ENCODE measurements at places on chromosomes 16 and 17. TPM values are rescaled to one million over a fixed set of nuclear protein-coding genes. Genes with fewer than 3 reads are reported as not detected.

- peak overlapping the region; percentile 55 for H3K4me3 ChIP-seq
- H3K4me1 ChIP-seq = peaks cover 10% of the 10 kb centered on the region
- peak overlapping the region; percentile 59 for H3K27ac ChIP-seq
- DNase-seq = peak; percentile 67
- H3K36me3 ChIP-seq = no peaks in the 10 kb centered on the region
Measured at GRCh38 chr17:74981979-74982662, 5.3 kb upstream of the CDR2L start.

DNA sequence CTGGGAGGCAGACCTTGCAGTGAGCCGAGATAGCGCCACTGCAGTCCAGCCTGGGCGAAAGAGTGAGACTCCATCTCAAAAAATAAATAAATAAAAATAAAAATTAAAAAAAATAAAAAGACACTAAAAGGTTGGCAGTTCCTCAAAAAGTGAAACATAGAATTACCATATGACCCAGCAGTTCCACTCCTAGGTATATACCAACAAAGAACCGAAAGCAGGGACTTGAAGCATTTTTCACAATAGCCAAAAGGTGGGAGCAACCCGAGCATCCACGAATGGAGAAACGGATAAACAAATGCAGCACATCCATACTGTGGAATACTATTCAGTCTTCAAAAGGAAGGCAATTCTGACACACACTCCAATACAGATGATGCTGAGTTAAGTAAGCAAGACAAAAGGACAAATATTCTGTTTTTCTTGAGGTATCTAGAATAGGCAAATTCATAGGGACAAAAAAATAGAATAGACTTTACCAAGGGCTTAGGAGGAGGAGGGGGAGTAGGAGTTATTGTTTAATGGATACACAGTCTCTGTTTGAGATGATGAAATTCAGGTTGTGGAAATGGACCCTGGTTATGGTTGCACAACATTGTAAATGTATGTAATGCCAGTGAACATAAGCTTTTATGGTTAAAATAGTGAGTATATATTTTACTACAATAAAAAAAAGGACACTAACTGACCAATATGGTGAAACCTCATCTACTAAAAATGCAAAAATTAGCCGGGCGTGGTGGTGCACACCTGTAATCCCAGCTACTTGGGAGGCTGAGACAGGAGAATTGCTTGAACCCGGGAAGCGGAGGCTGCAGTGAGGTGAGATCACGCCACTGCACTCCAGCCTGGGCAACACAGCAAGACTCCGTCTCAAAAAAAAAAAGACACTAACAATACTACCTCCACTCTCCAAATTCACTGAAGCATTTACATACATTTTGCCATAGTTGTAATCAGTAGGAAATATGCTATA, 27.0 kb upstream of the SLC35B1 start:
- H3K27me3 ChIP-seq = no peaks in the 10 kb centered on the region
- peaks cover 65% of the 10 kb centered on the region for H3K4me1 ChIP-seq
- H3K36me3 ChIP-seq = peaks cover 5% of the 10 kb centered on the region
- no peak for DNase-seq
- no peak overlapping the region for H3K4me3 ChIP-seq
- H3K27ac ChIP-seq = peak overlapping the region; percentile 98

GRCh38 chr17:47305302-47305923, 18.3 kb upstream of the EFCAB13 start:
- peaks cover 8% of the 10 kb centered on the region for H3K4me1 ChIP-seq
- no peak overlapping the region for H3K4me3 ChIP-seq
- no peak for DNase-seq
- H3K27ac ChIP-seq = no peak overlapping the region

GRCh38 chr17:68704871-68705713, 103.9 kb upstream of the FAM20A start:
- H3K27me3 ChIP-seq = peaks cover 12% of the 10 kb centered on the region
- no peak overlapping the region for H3K27ac ChIP-seq
- no peak for DNase-seq
- no peak overlapping the region for H3K4me3 ChIP-seq

DNA sequence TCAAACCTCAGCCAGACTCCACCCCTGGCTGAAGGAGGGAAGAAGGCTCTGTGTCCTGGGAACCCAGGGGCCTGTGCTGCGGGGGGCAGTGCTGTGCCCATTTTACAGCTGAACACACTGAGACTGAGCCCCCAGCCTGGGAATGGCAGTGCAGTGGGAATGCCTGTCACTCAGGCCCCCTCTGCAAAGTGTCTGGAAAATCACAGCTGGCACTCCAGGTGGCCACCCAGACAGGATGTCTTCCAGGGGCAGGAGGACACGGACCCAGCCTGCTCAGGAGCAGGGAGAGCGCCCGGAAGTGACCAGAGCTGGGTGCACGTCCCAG, 32.6 kb downstream of the ZNF469 start:
- no peak overlapping the region for H3K27ac ChIP-seq
- peaks cover 44% of the 10 kb centered on the region for H3K27me3 ChIP-seq
- no peaks in the 10 kb centered on the region for H3K4me1 ChIP-seq
- no peak overlapping the region for H3K4me3 ChIP-seq
- no peak for DNase-seq
- no peaks in the 10 kb centered on the region for H3K36me3 ChIP-seq

GRCh38 chr17:57455063-57455914, 199.0 kb downstream of the MSI2 start:
- peak overlapping the region; percentile 44 for H3K27ac ChIP-seq
- DNase-seq = no peak
- H3K4me1 ChIP-seq = peaks cover 20% of the 10 kb centered on the region
- H3K4me3 ChIP-seq = no peak overlapping the region
- H3K36me3 ChIP-seq = no peaks in the 10 kb centered on the region

DNA sequence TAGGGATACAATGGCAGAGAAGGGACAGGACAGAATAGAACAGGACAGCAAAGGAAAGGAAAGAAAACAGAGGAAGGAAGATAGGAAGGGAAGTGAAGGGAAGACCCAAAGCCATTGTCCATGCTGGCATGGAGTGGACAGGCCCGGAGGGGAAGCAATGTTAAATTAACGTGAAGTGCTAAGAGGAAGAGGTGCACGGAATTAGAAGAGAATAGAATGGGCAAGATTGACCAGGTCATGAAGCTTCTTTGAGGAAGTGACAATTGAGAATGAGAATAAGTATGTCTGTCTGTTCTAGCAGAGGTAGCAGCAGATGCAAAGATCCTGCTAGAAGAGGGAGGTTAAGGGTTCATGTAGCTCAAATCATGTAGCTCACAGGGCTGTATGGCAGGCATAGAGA, 117.2 kb downstream of the MAF start:
- DNase-seq = no peak
- no peaks in the 10 kb centered on the region for H3K36me3 ChIP-seq
- H3K27me3 ChIP-seq = peaks cover 5% of the 10 kb centered on the region
- H3K27ac ChIP-seq = no peak overlapping the region
- H3K4me3 ChIP-seq = no peak overlapping the region

Gene NLGN2
- total RNA-seq = 8.7 TPM

GRCh38 chr16:71421911-71422310, 19.9 kb downstream of the TLE7 start:
- H3K27ac ChIP-seq = no peak overlapping the region
- peaks cover 13% of the 10 kb centered on the region for H3K4me1 ChIP-seq
- no peaks in the 10 kb centered on the region for H3K36me3 ChIP-seq
- no peak for DNase-seq
- peaks cover 57% of the 10 kb centered on the region for H3K27me3 ChIP-seq

DNA sequence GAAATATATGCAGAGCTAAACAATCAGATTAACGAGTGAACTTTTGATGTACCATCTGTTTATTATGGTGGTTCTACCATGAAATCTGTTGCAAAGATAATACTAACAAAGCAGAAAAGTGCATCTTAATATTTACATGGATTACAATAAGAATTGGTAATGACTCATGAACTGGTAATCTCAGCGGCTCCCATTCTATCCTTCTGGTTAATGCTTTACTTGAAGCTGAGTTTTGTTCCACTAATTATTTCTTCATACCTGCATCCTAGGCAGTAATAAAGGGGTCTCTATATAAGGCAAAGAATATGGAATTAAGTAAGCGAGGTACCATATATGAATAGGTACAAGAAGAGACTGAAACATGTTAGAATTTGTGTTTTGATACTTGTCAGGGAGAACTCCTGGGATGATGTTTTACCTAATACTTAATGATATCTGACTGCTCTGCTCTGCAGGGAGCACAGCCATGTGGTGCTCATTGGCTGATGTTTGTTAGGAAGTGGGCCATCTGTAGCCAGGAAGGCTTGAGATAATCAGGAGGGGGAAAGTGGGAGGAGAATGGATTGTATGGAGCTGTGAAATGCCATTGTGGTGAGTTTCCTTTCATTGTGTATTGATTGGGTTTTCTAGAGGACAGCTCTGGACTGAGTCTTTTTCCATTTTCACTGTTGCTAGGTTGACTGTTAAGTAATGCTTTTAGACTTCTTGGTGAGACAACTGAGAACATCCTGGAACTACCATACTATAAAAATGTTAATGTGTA, 52.6 kb downstream of the MAP2K6 start:
- H3K4me1 ChIP-seq = no peaks in the 10 kb centered on the region
- H3K27ac ChIP-seq = no peak overlapping the region
- H3K27me3 ChIP-seq = no peaks in the 10 kb centered on the region
- no peak overlapping the region for H3K4me3 ChIP-seq
- H3K36me3 ChIP-seq = no peaks in the 10 kb centered on the region
- no peak for DNase-seq

DNA sequence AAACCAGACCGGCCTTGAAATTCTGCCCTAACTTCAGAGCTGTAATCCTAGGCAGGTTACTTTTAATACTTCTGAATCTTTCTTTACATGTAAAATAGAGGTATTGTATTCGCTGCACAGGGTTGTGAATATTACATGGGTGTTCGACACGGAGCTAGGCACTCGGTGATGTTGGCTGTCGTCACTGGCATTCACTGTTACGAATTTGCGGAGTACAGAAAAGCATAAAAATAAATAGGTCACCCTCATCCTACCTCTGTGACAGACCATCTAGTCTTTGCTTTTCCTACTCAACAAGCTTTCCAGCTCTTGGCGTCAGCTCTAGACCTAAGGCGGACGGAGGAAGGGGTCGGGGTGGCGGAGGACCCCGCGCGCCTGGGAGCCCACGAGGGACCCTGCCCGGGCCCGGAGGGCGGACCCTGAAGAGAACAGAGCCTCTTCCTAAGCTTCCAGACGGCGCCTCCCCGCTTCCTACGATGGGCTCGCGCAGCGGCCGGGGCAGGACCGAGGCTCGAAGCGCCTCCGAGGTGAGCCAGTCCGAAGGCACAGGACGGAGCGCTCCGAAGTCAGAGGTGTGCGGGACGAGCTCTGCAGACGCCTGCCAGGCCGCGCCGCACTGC, 879 bp upstream of the SPG7 start:
- peak overlapping the region; percentile 76 for H3K27ac ChIP-seq
- no peaks in the 10 kb centered on the region for H3K27me3 ChIP-seq
- DNase-seq = no peak
- H3K4me3 ChIP-seq = peak overlapping the region; percentile 63
- H3K36me3 ChIP-seq = peaks cover 20% of the 10 kb centered on the region
- peaks cover 46% of the 10 kb centered on the region for H3K4me1 ChIP-seq

Gene CDH13
- not detected for total RNA-seq

Gene STAC2
- total RNA-seq = not detected

GRCh38 chr16:76118344-76118743, 158.9 kb upstream of the CNTNAP4 start:
- no peaks in the 10 kb centered on the region for H3K4me1 ChIP-seq
- no peaks in the 10 kb centered on the region for H3K36me3 ChIP-seq
- H3K27me3 ChIP-seq = no peaks in the 10 kb centered on the region

Gene CACNA1G
- total RNA-seq = not detected

DNA sequence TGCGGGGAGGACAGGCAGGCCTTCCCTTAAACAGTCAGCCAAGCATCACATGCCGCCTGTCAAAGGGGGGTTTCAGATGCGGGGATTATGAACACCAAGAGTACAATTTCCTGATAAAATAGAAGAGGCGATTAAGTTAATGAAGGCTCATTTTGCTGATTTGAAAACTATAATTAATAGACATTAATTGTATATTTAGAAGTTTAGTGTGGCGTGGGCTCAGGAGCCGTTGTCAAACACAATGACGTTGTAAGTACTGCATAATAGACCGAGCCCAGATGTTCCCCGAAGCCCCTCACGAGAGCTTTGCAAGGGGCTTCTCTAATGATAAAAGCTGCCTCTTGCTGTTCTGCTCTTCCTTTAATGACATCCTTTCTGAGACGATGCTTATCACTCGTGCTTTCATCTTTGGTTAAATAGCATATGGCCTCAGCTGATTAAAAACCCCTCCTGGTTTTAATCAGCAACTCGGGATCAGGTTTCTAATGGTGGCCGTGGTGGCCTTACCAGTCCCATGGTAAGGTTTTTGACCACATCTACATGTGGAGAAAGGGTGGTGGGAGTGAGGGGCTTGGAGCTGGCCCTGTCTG, 28.2 kb downstream of the SNX20 start:
- H3K27ac ChIP-seq = no peak overlapping the region
- H3K4me3 ChIP-seq = no peak overlapping the region
- H3K27me3 ChIP-seq = no peaks in the 10 kb centered on the region
- H3K36me3 ChIP-seq = peaks cover 4% of the 10 kb centered on the region
- no peak for DNase-seq

Gene VMO1
- 0.63 TPM for total RNA-seq

Gene KCNJ16
- total RNA-seq = not detected

GRCh38 chr16:63774302-63774701, 1347.6 kb downstream of the CDH11 start:
- DNase-seq = no peak
- H3K4me1 ChIP-seq = no peaks in the 10 kb centered on the region
- H3K4me3 ChIP-seq = no peak overlapping the region

GRCh38 chr16:67184995-67185650, 1.4 kb upstream of the MATCAP1 start:
- H3K36me3 ChIP-seq = no peaks in the 10 kb centered on the region
- H3K27me3 ChIP-seq = peaks cover 35% of the 10 kb centered on the region
- no peak overlapping the region for H3K27ac ChIP-seq
- H3K4me1 ChIP-seq = peaks cover 22% of the 10 kb centered on the region
- peak overlapping the region; percentile 80 for H3K4me3 ChIP-seq

GRCh38 chr16:85138825-85139627, 26.8 kb upstream of the CIBAR2 start:
- H3K36me3 ChIP-seq = no peaks in the 10 kb centered on the region
- no peak for DNase-seq
- H3K4me1 ChIP-seq = peaks cover 18% of the 10 kb centered on the region
- no peaks in the 10 kb centered on the region for H3K27me3 ChIP-seq
- no peak overlapping the region for H3K27ac ChIP-seq

Gene AGRP
- not detected for total RNA-seq
